Aorta (tissue), 5 donors: ENCODE measurements at places on chromosomes 3 and 15.

- no peaks in the 10 kb centered on the region for H3K4me1 ChIP-seq
- no peak overlapping the region for H3K27ac ChIP-seq
- no peak for DNase-seq
- no peak overlapping the region for H3K4me3 ChIP-seq
These were observed 321.1 kb downstream of the UACA start for GRCh38 chr15:70442211-70442610.

- H3K4me3 ChIP-seq, result no peak overlapping the region
- H3K27ac ChIP-seq, result no peak overlapping the region
- no peak for DNase-seq
- no peaks in the 10 kb centered on the region for H3K36me3 ChIP-seq
These were observed 51.0 kb downstream of the CACNA1D start for GRCh38 chr3:53545310-53545995.

GRCh38 chr3:62587579-62588031 is 214.3 kb upstream of the FEZF2 start:
- no peaks in the 10 kb centered on the region for H3K4me1 ChIP-seq
- no peak overlapping the region for H3K27ac ChIP-seq
- no peak for DNase-seq
- H3K4me3 ChIP-seq, result no peak overlapping the region
- H3K36me3 ChIP-seq, result no peaks in the 10 kb centered on the region
- no peaks in the 10 kb centered on the region for H3K27me3 ChIP-seq

GRCh38 chr15:69701198-69701597 is 248.6 kb downstream of the RPLP1 start:
- H3K27me3 ChIP-seq, result no peaks in the 10 kb centered on the region
- no peaks in the 10 kb centered on the region for H3K36me3 ChIP-seq
- no peaks in the 10 kb centered on the region for H3K4me1 ChIP-seq
- H3K27ac ChIP-seq, result no peak overlapping the region

DNA sequence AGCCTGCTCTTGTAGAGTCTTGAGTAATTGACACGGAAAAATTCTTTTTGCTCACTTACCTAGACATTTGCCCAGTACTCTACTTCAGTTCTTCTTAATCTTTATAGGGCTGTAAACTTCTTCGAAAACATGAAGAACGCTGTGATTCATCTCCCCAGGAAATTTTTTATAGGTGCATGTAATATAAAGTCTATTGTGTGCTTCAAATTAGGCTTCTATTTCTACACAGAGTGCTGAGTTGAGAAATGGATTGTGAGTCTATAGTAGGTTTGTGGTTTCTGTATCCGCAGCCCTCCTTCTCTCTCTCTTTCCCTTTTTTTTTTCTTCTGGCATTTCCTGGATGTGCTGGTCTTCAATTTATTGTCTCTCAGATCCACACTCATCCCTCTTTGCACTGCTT is 183.3 kb upstream of the DCBLD2 start:
- DNase-seq, result no peak
- H3K4me3 ChIP-seq, result no peak overlapping the region
- H3K27ac ChIP-seq, result no peak overlapping the region
- no peaks in the 10 kb centered on the region for H3K27me3 ChIP-seq
- no peaks in the 10 kb centered on the region for H3K4me1 ChIP-seq

DNA sequence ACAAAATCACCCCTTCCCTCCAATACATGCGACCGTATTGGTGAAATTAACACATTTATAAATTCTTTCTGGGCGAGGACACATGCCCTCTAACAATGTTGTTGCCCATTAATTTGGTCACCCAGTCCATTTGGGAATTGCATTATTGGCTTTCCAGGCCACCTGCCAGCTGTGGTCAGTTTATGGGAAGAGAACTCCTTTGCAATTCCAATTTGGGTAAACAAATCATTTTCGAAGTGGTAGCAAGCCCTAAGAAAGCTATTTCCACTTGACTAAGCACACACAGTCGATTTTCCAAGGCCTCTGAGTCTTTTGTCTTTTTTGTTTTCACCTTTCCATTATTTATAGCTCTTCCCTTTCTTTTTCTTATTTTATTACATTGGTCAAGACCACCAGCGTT is 362.3 kb upstream of the RGMA start:
- no peaks in the 10 kb centered on the region for H3K36me3 ChIP-seq
- H3K4me1 ChIP-seq, result no peaks in the 10 kb centered on the region
- no peak overlapping the region for H3K4me3 ChIP-seq
- no peak for DNase-seq
- H3K27me3 ChIP-seq, result no peaks in the 10 kb centered on the region
- H3K27ac ChIP-seq, result no peak overlapping the region

GRCh38 chr15:89150762-89151664 is 62.8 kb downstream of the ABHD2 start:
- no peak overlapping the region for H3K4me3 ChIP-seq
- DNase-seq, result no peak
- H3K27ac ChIP-seq, result no peak overlapping the region
- peaks cover 1% of the 10 kb centered on the region for H3K4me1 ChIP-seq

GRCh38 chr3:174498638-174499037 is 360.5 kb upstream of the NAALADL2 start:
- no peak for DNase-seq
- H3K4me3 ChIP-seq, result no peak overlapping the region
- H3K27me3 ChIP-seq, result no peaks in the 10 kb centered on the region

DNA sequence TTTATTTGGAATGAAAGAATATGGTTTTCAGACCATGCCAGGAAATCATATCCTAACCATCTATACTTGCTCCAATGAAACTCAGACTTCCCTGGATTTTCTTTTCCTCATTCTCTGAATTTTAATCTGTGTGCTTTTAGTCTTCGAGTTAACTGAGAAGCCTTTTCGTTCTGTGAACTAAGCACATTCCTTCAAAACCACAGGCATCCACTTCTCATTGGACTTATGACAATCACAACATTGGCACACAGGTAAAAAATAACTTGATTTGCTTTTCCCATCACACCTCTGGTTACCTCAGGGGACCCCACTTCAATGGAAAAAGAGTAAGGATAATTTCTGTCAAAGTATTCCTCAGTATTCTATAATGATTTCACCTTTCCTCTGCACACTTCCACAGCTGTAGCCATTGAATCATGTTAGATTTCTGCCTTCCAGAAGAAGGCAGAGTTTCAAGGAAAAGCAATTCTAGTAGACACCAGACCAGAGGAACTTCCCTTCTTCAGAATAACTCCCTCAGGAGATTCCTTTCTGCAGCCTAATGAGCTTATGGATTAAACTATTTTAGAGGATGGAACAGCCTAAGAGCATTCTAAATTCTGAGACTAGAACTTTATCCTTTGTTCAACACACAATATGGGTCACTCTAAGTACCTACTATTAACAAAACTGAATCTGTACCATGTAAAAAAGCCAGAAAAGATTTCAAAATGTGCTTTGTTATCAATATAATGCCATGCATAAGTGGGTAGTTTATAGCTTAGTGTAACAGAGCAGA is 15.9 kb downstream of the COMMD2 start:
- H3K27me3 ChIP-seq, result no peaks in the 10 kb centered on the region
- no peak overlapping the region for H3K27ac ChIP-seq
- no peak for DNase-seq
- no peak overlapping the region for H3K4me3 ChIP-seq

- no peaks in the 10 kb centered on the region for H3K36me3 ChIP-seq
- no peaks in the 10 kb centered on the region for H3K27me3 ChIP-seq
- no peaks in the 10 kb centered on the region for H3K4me1 ChIP-seq
- no peak overlapping the region for H3K27ac ChIP-seq
These were observed 129.8 kb downstream of the SATB1 start for GRCh38 chr3:18295171-18295920.

DNA sequence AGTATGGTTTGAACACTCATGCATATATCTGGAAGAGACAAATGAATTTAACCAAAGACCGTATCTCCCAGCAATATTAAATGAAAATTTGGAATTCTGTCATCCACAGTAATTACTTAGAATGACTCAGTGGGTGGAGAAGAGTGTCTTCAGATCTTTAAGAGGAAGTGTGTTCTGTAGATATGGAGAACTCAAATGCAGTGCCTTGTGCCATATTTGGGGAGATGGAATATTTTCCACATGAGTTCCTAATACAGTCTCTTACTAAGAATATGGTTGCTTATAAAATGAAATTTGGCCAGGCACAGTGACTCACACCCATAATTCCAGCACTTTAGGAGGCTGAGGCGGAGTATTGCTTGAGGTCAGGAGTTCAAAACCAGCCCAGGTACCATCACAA is 40.5 kb downstream of the ANO10 start:
- no peak overlapping the region for H3K27ac ChIP-seq
- no peak for DNase-seq
- H3K4me3 ChIP-seq, result no peak overlapping the region
- no peaks in the 10 kb centered on the region for H3K27me3 ChIP-seq
- H3K4me1 ChIP-seq, result no peaks in the 10 kb centered on the region
- H3K36me3 ChIP-seq, result no peaks in the 10 kb centered on the region

DNA sequence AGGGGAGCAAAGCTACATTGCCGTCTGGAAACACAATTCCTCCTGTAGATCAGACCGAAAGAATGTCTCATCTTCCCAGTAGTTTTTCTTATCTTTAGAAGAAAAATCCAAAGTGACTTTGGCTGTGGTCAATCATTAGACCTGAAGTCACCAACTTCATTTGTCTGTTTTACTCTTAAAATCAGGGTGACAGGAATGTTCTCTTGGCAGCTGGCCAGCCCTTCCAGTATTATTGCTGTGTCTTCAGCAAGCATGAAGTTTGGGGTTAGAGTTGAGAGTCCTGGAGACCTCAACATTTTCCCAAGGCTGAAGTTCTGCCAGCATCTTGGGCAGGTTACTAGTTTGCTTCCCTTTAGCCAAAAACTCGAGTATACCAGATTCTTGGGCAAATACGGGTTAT is 32.5 kb downstream of the RSL24D1 start:
- H3K4me3 ChIP-seq, result no peak overlapping the region
- DNase-seq, result no peak
- H3K27me3 ChIP-seq, result no peaks in the 10 kb centered on the region
- H3K36me3 ChIP-seq, result no peaks in the 10 kb centered on the region
- H3K4me1 ChIP-seq, result no peaks in the 10 kb centered on the region

DNA sequence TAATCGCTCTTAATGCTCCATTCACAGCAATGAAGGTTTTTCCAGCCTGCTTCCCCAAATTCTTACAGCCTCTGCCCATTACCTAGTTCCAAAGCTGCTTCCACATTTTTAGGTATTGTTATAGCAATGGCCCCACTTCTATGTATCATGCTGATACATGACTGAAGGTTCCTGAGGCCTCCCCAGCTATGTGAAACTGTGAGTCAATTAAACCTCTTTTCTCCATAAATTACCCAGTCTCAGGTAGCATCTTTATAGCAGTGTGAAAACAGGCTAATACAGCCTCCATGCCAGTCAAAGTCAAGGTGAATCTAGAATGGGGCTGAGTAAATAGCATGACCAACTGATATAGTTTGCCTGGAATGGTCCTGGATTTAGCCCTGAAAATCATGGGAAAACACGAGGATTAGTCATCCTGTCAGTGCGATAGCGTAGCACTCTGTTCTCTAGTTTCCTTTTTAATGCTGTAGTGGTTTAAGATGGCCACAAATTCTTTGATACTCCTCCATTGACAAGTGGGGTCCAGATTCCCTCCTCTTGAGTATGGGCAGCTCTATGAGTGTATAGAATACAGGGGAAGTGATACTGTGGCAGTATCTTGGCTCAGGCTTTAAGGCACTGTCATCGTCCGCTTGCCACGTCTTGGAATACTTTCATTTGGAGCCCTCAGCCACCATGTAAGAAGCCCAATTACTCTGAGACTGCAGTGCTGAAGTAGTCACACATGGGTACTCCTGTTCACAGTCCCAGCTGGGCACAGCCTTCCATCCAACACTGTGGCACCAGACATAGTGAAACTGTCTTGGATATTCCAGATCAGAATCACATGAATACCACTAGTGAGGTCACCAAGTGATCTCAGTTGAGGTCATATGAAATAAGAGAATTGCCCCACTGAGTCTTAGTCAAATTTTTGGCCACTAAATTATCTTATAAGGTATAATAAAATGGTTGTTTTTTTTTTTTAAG is 94.0 kb upstream of the PLCL2 start:
- no peak for DNase-seq
- no peak overlapping the region for H3K27ac ChIP-seq
- no peaks in the 10 kb centered on the region for H3K4me1 ChIP-seq
- no peak overlapping the region for H3K4me3 ChIP-seq
- H3K36me3 ChIP-seq, result no peaks in the 10 kb centered on the region

DNA sequence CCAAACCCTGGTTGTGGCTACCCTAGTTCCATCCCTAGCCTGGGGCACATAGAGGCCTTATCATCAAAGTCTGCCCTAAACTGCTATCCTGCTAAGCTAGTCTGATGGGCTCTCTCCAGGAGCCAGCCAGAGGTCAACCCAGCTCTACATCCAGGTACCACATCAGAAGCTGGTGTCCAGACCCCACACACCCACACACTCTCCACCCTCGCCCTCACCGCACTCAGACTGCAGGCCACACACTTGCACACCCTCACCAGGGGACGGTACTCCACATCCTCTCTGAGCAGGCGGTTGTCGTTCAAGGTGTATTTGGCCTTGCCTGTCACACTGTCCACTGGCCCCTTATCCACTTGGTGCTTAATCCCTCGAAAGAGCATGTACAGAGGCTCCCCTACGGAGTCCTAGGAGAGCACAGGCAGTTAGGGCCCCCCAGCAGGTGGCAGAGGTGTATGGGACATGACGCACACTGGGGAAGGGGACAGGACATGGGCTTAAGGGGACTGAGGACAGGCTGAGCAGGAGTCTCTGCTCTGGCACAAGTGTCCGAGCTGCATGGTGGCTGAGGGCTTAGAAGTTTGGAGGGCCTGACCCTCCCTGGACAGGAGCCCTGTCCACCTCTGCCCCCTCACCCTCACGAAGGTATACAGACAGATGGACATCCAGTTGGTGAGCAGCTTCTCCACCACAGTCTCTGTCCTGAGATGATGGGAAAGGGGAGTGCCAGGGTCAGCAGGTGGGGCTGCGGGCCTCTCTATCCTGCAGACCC is 18.1 kb downstream of the PLXNB1 start:
- no peak overlapping the region for H3K4me3 ChIP-seq
- H3K27ac ChIP-seq, result no peak overlapping the region
- DNase-seq, result peak; percentile 48
- no peaks in the 10 kb centered on the region for H3K27me3 ChIP-seq

GRCh38 chr3:56831572-56831971 is 29.8 kb upstream of the ARHGEF3 start:
- no peak for DNase-seq
- H3K4me1 ChIP-seq, result no peaks in the 10 kb centered on the region
- no peak overlapping the region for H3K27ac ChIP-seq
- no peaks in the 10 kb centered on the region for H3K27me3 ChIP-seq
- H3K36me3 ChIP-seq, result no peaks in the 10 kb centered on the region

DNA sequence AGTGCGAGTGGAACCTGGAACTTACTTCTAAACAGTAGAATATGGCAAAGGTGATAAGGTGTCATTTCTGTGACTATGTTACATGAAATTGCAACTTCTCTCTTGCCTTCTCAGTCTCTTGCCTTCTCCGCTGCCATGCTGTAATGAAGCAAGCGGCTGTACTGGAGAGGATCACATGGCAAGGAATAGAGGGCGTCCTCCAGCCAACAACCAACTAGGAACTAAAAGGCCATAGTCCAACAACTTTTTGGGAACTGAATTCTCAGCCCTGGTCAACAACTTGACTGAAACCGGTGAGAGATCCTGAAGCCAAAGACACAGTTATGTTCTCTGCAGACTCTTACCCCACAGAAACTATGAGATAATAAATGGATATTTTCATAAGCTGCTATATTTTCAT is 143.5 kb downstream of the P3H2 start:
- no peak overlapping the region for H3K27ac ChIP-seq
- peaks cover 2% of the 10 kb centered on the region for H3K4me1 ChIP-seq
- DNase-seq, result no peak
- no peaks in the 10 kb centered on the region for H3K36me3 ChIP-seq
- H3K4me3 ChIP-seq, result no peak overlapping the region

GRCh38 chr3:106317141-106318055 is 448.6 kb upstream of the CBLB start:
- H3K27ac ChIP-seq, result no peak overlapping the region
- no peak overlapping the region for H3K4me3 ChIP-seq
- H3K36me3 ChIP-seq, result no peaks in the 10 kb centered on the region
- no peak for DNase-seq
